Activated CD8-positive, alpha-beta T cell treated with anti-CD3 and anti-CD28 coated beads for 36 hours (primary cell): ENCODE measurements at places on chromosomes 3 and 15.
A peak's percentile ranks its signal among the peaks of the same experiment; 100 is the strongest.

- H3K27me3 ChIP-seq: no peaks in the 10 kb centered on the region
- peak overlapping the region; percentile 89 for H3K27ac ChIP-seq
- peak; percentile 78 for DNase-seq
- peak overlapping the region; percentile 74 for H3K4me3 ChIP-seq
Measured at GRCh38 chr3:69200384-69201068, 78.1 kb upstream of the LMOD3 start.

DNA sequence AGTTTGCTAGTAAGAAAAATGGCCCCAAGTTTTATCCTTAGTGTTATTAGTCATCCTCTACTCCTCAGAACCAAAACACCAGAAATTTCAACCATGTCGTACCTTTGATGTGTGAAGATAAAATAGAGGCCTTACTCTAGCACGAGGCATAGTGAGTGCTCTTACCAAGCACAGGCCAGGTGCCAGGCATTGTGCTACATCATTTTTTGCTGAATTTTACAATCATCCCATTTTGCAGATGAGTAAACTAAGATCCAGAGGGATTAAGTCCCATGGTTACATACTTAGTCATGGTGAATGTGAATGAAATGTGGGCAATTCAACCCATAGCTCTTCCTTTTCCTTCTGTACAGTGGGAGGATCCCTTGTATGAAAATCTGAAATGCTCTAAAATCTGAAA is 15.2 kb downstream of the LMCD1 start:
- H3K27ac ChIP-seq: no peak overlapping the region
- no peak overlapping the region for H3K4me3 ChIP-seq
- peaks cover 3% of the 10 kb centered on the region for H3K27me3 ChIP-seq
- no peaks in the 10 kb centered on the region for H3K36me3 ChIP-seq

- H3K4me3 ChIP-seq: no peak overlapping the region
- no peaks in the 10 kb centered on the region for H3K36me3 ChIP-seq
- H3K27me3 ChIP-seq: peaks cover 33% of the 10 kb centered on the region
Measured at GRCh38 chr15:79673416-79674123, 223.2 kb downstream of the MTHFS start.

DNA sequence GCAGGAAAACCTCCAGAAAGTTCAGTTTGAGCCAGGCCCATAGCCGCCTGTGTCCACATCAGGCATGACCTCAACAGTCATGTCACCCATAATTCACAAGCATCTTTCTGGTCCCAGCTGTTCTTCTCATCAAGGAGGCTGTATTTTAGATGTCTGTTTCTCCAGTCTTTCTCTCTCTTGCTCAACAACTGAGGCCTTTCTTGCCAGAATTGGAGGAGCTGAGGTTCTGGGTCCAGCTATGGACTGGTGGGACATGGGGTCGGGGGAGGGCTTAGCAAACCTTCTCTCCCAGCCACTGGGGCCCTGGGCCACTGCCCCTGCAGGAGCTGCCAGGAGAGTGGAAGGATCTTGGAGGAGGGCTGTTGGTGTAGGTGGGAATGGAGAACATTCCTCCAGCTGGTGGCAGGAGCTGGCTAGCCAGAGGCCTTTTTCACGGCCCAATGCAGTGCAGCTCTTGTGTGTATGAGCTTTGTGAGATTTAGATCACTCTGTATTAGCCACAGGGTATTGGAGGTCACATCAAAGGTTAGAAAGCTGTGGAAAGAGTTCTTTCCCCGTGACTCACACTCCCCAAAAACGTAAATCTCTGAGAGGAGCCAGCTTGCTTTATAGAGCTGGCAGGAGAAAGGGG is 23.5 kb downstream of the MAGEF1 start:
- H3K36me3 ChIP-seq: no peaks in the 10 kb centered on the region
- no peaks in the 10 kb centered on the region for H3K27me3 ChIP-seq
- DNase-seq: no peak
- no peak overlapping the region for H3K27ac ChIP-seq

- H3K36me3 ChIP-seq: peaks cover 30% of the 10 kb centered on the region
- H3K27ac ChIP-seq: peak overlapping the region; percentile 82
- peaks cover 49% of the 10 kb centered on the region for H3K4me1 ChIP-seq
- no peaks in the 10 kb centered on the region for H3K27me3 ChIP-seq
Measured at GRCh38 chr3:60086811-60087210, 1037.0 kb upstream of the CFAP20DC start.

DNA sequence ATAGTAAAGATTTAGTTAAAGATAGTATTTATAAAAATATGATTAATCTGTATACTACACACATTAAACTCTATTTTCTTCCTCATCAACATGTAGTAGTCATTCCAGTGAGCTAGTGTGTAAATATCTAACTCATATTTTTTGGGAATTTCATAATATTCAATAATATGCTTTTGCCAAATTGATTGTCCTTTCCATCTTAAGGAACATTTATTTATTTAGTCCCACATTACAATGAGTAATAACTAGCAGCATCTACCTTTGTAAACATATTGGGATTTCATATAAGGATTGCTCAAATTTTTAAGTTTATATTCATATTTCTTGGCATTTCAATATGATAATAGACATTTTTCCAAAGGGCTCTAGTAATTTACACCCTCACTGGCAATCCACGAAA is 53.9 kb upstream of the GOLGA8B start:
- H3K36me3 ChIP-seq: no peaks in the 10 kb centered on the region
- H3K4me1 ChIP-seq: no peaks in the 10 kb centered on the region
- H3K27me3 ChIP-seq: peaks cover 12% of the 10 kb centered on the region
- H3K27ac ChIP-seq: no peak overlapping the region
- DNase-seq: no peak

- no peaks in the 10 kb centered on the region for H3K4me1 ChIP-seq
- no peaks in the 10 kb centered on the region for H3K36me3 ChIP-seq
- H3K4me3 ChIP-seq: no peak overlapping the region
- DNase-seq: no peak
- peaks cover 3% of the 10 kb centered on the region for H3K27me3 ChIP-seq
Measured at GRCh38 chr3:187255314-187255713, 36.2 kb downstream of the MASP1 start.

- peaks cover 4% of the 10 kb centered on the region for H3K4me1 ChIP-seq
- H3K27me3 ChIP-seq: no peaks in the 10 kb centered on the region
- peaks cover under 1% of the 10 kb centered on the region for H3K36me3 ChIP-seq
- no peak overlapping the region for H3K4me3 ChIP-seq
- DNase-seq: no peak
- no peak overlapping the region for H3K27ac ChIP-seq
Measured at GRCh38 chr3:100063929-100064461, 50.3 kb downstream of the FILIP1L start.

DNA sequence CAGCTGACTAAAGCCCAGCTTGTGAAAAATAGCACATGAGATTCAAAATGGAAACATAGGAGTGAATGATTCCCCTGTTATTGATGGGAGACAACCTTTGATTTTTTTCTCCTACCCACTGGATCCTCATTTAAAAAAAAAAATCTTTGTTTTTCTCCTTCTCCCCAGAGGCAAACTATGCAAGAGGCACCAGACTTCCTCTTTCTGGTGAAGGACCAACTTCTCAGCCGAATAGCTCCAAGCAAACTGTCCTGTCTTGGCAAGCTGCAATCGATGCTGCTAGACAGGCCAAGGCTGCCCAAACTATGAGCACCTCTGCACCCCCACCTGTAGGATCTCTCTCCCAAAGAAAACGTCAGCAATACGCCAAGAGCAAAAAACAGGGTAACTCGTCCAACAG is 2.6 kb downstream of the CACNA1D start:
- H3K27me3 ChIP-seq: peaks cover 54% of the 10 kb centered on the region
- no peaks in the 10 kb centered on the region for H3K36me3 ChIP-seq
- peaks cover 11% of the 10 kb centered on the region for H3K4me1 ChIP-seq
- no peak overlapping the region for H3K27ac ChIP-seq

- peak overlapping the region; percentile 37 for H3K27ac ChIP-seq
- DNase-seq: peak; percentile 31
- no peaks in the 10 kb centered on the region for H3K27me3 ChIP-seq
- H3K4me3 ChIP-seq: no peak overlapping the region
- peaks cover 15% of the 10 kb centered on the region for H3K36me3 ChIP-seq
- H3K4me1 ChIP-seq: peaks cover 26% of the 10 kb centered on the region
Measured at GRCh38 chr15:99253381-99254090, 2.3 kb downstream of the LRRC28 start.

- no peak overlapping the region for H3K4me3 ChIP-seq
- H3K4me1 ChIP-seq: no peaks in the 10 kb centered on the region
- H3K27me3 ChIP-seq: peaks cover 2% of the 10 kb centered on the region
Measured at GRCh38 chr15:83582381-83582780, 71.5 kb upstream of the ADAMTSL3 start.

GRCh38 chr15:79394231-79394630 is 37.9 kb upstream of the MINAR1 start:
- H3K36me3 ChIP-seq: peaks cover 4% of the 10 kb centered on the region
- H3K4me1 ChIP-seq: no peaks in the 10 kb centered on the region
- H3K4me3 ChIP-seq: no peak overlapping the region
- H3K27me3 ChIP-seq: no peaks in the 10 kb centered on the region
- DNase-seq: no peak

DNA sequence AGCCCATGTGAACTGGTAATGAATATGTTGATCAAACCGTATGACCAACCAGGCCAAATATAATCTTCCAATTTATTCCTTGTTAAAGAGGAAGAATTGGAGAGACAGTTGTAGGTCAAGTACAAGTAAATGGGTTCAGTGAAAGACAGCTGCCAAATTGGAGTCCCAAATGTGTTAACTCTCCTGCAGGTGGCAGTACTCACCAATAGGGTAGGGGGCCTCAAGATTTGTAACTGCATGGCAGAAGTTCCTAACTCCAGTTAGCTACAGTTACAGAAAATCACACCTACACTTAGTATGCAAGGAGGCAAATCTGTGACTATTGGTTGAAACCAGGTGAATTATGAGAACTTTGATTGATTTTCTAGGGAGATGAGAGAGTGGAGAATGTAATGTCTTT is 278.0 kb downstream of the ZBBX start:
- no peaks in the 10 kb centered on the region for H3K4me1 ChIP-seq
- H3K27ac ChIP-seq: no peak overlapping the region
- H3K36me3 ChIP-seq: no peaks in the 10 kb centered on the region

- H3K4me1 ChIP-seq: peaks cover 16% of the 10 kb centered on the region
- H3K27ac ChIP-seq: no peak overlapping the region
- H3K4me3 ChIP-seq: no peak overlapping the region
- no peaks in the 10 kb centered on the region for H3K27me3 ChIP-seq
- DNase-seq: no peak
- H3K36me3 ChIP-seq: peaks cover 14% of the 10 kb centered on the region
Measured at GRCh38 chr15:73593304-73594074, 39.7 kb downstream of the NPTN start.

DNA sequence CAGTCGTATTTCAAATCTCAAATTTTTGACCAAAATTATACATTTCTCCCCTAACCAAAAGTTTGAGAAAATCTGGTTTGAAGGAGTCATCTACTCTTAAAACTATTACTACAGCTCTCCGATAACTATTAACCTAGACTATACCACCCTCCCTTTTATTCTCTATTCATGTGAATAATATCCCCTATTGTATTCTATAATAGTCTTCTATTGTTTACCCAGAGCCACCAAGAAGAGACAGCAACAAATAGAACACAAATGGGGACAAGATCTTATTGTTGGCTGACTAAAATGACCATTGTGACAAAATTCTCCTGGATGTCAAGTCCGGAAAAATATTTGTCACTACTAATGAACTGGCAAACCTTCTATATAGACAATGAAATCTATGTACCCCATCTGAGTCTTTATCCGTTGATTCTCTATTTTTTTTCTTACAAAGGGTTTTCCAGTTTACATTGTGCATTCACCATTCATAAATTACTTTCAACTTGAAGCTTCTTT is 618.0 kb downstream of the CADM2 start:
- H3K4me1 ChIP-seq: no peaks in the 10 kb centered on the region
- no peak overlapping the region for H3K4me3 ChIP-seq
- no peaks in the 10 kb centered on the region for H3K27me3 ChIP-seq
- no peak overlapping the region for H3K27ac ChIP-seq
- no peak for DNase-seq

- DNase-seq: no peak
- H3K4me3 ChIP-seq: no peak overlapping the region
- H3K27ac ChIP-seq: no peak overlapping the region
- H3K36me3 ChIP-seq: no peaks in the 10 kb centered on the region
Measured at GRCh38 chr3:131082871-131083863, 56.5 kb downstream of the NEK11 start.

DNA sequence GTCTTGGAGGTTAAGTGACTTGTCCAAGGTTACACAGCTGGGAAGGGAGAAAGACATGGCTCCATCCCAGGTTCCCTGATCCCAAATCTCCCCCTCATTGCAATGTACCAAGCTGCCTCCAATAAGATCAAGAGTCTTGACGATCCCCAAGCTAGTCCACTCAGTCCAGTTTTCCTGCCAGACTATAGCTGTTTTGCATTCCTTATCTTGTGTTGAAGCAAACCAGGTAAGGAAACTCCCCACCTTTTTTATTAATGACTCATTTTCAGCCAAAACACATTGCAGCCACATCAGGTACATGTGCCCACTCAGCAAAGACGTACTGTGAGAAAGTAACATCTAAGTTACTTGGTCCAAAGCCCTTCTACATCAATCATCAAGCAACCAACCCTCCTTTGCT is 41.9 kb downstream of the LIPC start:
- peaks cover 8% of the 10 kb centered on the region for H3K36me3 ChIP-seq
- DNase-seq: peak; percentile 47
- H3K27me3 ChIP-seq: no peaks in the 10 kb centered on the region

DNA sequence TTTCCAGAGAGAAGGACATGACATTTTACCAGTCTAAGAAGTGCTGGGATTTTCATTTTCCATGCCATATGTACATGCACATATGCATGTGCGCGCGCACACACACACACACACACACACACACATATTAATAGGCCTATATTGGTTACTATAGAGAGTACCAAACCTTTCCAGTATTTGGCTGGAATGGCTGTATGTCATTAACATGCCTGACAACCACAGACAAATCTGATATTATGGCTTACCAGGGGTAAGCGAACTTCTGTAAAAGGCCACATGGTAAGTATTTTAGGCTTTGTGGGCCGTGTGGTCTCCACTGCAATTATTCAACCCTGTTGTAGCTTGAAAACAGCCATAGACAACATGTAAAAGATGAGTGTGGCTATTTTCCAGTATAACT is 97.2 kb upstream of the TSPAN3 start:
- H3K36me3 ChIP-seq: no peaks in the 10 kb centered on the region
- no peak overlapping the region for H3K4me3 ChIP-seq
- H3K27ac ChIP-seq: no peak overlapping the region
- no peaks in the 10 kb centered on the region for H3K27me3 ChIP-seq
- peaks cover 14% of the 10 kb centered on the region for H3K4me1 ChIP-seq

DNA sequence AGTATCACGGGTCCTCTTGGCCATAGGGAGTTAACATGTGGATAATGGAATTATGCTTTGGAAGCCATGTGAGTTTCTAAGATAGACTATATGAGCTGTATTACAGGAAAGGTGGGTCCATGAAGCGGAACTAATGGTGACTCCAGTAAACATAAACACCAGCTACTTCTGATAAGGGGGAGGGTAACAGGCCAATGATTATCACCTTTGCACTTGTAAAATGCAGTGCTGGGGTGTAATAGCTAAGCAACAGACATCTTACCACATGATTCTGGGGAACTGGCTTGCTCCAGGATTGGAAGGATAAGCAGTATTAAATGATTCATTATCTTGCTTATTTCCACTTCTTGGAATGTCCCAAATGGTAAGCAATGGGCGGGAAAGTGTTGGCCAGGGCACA is 61.4 kb upstream of the CD47 start:
- H3K4me1 ChIP-seq: peaks cover 12% of the 10 kb centered on the region
- H3K27me3 ChIP-seq: no peaks in the 10 kb centered on the region
- H3K36me3 ChIP-seq: peaks cover 1% of the 10 kb centered on the region
- DNase-seq: no peak
- no peak overlapping the region for H3K27ac ChIP-seq
- no peak overlapping the region for H3K4me3 ChIP-seq

- H3K27ac ChIP-seq: peak overlapping the region; percentile 10
- no peaks in the 10 kb centered on the region for H3K27me3 ChIP-seq
Measured at GRCh38 chr15:28974142-28974541, 88.4 kb downstream of the APBA2 start.

- no peak within 1 kb of the TSS for H3K27ac ChIP-seq
- no peaks in the 10 kb centered on the region for H3K36me3 ChIP-seq
- H3K27me3 ChIP-seq: peaks cover 61% of the 10 kb centered on the region
- DNase-seq: no peak
- H3K4me3 ChIP-seq: peak within 1 kb of the TSS; percentile 58
Measured at GRCh38 chr3:87792534-87793336, 266.1 kb downstream of the CGGBP1 start.
